ENCODE measurements at places on chromosomes 11 and 22.
A peak's percentile ranks its signal among the peaks of the same experiment; 100 is the strongest.

GRCh38 chr11:36417154-36417553 is 92.9 kb downstream of the TRAF6 start:
- DNase-seq = no peak

- DNase-seq = no peak
Observed at GRCh38 chr11:95078526-95078925, 11.1 kb upstream of the ENDOD1 start.

DNA sequence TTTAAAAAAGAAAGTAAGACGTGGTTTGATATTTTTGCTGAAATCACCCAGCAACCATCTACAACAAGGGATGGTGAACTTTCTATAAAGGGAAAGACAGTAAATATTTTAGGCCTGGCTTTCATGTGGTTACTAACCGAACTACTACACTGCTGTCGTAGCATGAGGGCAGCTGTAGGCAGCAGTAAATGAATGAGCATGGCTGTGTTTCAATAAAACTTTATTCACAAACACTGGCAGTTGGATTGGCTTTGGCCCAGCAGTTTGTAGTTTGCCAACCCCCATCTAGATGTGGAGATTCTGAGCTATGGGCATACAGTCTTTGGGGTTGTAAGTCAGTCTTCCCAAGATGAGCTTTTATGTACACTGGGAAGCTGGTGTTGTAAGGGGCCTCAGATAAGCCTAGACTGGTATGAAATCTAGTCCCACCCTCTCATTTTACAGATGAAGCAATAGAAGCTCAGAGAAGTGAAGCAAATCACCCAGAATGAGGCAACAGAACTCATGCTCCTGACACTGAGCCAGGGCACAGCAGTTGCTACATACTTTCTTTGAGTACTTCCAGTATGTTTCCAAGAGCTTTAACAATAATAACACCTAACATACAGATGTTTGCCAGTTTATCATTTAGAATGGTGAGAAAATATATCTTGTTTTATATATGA is 204.4 kb downstream of the ADAMTS15 start:
- no peak for DNase-seq

- no peak for DNase-seq
Observed at GRCh38 chr11:120151536-120151935, 13.6 kb upstream of the TRIM29 start.

GRCh38 chr11:45178890-45179671 is 32.6 kb downstream of the PRDM11 start:
- DNase-seq = no peak

- DNase-seq = no peak
Observed at GRCh38 chr11:27204529-27204928, 158.5 kb downstream of the CCDC34 start.

DNA sequence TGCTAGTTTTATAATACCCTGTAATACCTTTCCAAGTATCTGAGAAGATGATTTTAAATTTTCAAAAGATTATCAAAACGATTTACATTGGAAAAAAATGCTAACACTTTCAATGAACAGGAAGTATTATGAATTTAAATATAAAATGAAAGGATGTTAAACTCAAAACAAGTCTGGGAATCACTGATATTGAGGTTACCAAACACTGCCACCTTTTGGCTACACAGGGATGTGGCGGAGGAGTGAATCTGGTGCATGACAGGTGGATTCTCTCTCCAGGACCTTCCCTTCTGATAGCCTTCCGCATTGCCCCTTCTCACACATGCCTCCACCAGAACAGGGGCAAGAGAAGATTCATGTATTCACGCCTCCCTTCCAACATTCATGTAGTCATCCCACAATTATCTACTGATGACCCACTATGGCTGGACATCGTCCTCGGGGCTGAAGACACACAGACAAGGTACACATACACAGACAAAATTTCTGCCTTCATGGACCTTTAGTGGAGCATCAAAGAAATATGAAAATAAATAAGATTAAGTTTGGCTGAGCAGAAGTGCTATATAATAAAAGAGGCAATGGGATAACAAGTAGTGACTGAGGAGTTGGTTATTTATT is 34.7 kb downstream of the ATG16L2 start:
- DNase-seq = no peak

DNA sequence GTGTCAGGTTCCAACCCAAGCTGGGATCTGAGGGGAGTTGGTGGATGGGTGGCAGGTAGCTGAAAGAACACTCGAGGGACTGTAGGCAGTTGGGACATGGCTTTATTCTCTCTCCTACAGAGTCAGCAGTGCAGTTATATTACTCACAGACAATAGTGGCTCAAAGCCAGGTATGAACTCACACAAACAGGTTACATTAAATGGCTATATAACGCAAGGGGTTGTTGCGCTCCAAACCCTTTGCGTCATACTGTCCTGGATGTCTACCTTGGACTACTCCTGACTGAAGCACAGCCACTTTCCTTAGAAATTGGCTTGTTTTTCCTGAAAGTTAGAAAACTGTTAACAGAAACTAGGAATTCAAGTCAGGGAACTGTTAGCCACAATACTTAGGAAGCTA is 66.4 kb upstream of the OR4B1 start:
- DNase-seq = no peak

GRCh38 chr11:111703576-111703975 is 62.6 kb downstream of the PPP2R1B start:
- DNase-seq = no peak

DNA sequence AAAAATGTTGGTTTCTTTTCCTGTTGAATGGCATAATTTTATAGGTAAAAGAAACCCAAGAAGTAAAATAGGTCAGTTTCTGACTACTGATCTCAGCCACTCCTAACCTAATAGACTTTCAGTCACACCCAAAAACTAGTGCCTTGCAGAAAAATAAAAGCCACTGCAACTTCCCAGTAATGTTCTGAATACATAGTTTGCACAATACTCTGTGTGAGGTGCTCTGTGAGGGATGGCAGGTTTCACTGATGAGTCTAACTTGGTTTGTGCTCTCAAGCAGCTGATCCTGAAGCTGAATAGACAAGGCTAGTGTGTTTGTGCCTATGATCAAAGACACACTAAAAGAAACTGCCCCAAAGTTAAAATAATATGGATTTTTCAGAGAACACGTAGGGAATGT is 758.3 kb downstream of the NELL1 start:
- DNase-seq = no peak

GRCh38 chr22:43227239-43227630 is 40.3 kb upstream of the TTLL12 start:
- no peak for DNase-seq

- DNase-seq = no peak
Observed at GRCh38 chr22:45537734-45538181, 35.1 kb downstream of the FBLN1 start.

DNA sequence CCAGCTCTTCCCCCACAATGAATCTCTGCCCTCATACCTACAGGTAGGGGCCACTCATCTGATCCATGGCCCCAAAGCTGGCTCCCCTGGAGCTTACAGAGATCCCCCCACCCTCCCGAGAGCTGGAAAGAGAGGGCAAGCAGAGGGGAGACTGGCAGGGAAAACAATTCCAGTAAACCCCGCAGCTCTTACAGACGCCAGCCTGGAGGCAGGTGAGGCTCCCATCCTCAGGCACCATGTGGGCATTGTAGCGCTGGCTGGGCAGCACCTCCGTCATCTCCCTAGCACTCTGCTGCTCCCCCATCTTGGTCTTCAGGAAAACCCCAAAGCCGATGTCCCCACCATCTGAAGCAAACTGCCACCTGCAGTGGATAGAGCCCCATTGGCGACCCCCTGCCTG is 14.1 kb downstream of the SEC14L4 start:
- no peak for DNase-seq

DNA sequence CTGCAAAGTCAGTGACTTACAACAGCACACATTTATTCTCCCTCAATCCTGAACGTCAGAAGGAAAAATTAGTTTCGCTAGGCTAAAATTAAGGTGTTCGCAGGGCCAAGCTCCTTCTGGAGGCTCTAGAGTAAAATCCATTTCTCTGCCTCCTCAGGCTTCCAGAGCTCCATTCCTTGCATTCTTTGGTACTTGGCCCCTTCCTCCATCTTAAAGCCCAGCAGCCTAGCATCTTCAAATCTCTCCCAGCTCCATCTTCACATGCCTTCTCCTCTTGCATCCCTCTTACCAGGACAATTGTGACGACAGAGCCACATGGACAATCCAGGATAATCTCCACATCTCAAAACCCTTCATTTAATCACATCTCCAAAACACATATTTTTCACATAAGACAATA is 165.0 kb downstream of the GRIA4 start:
- DNase-seq = no peak

- DNase-seq = no peak
Observed at GRCh38 chr11:66789097-66789890, 53.9 kb upstream of the RCE1 start.

DNA sequence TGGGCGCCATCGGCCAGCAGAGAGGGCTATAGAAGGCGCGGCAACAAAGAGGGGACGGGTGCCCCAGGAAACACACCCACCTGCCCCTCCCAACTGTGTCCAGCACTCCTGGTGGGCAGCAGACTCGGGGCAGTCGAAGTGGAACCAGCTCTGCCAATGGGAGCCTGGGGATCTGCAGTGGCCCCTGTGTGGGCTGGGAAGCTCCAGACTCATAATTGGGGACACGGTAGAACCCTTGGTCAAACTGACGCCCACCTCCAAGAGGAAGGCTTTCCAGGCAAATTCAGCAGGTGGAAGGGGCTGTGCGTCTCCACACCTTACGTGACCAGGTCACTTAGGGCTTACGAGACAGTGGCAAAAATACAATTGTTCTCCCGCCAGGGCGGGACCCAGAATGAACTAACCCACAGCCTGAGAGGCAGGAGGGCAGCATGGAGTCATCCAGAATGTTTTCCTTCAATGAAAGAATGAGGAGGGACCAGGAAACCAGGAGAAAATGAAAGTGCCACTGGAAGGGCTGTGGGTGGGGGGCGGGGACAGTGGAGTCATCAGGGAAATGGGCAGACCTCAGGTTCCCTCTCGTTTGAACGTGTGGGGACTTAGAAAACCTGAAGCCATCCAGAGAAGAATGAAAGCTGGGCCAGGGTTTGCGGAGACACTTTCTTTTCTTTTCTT is 53.2 kb upstream of the SHANK2 start:
- no peak for DNase-seq

DNA sequence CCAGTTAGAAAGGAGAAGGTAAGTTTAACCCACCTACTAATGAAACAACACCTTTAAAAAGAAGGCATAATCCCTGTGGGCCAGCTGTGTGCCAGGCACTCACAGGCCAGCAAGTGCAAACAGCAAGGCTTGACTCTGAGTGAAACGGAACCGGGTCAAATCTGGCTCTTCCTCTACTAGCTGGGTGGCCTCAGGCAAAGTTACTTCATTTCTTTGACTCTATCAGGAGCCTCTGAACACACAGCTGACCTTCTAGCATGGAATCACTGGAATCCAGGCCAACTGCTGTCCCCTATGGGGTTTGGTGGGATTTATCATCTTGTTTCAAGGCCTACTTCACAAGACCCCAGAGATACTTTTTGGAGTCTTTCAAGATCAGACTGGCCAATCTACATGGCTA is 3.3 kb downstream of the RAB38 start:
- DNase-seq = no peak

DNA sequence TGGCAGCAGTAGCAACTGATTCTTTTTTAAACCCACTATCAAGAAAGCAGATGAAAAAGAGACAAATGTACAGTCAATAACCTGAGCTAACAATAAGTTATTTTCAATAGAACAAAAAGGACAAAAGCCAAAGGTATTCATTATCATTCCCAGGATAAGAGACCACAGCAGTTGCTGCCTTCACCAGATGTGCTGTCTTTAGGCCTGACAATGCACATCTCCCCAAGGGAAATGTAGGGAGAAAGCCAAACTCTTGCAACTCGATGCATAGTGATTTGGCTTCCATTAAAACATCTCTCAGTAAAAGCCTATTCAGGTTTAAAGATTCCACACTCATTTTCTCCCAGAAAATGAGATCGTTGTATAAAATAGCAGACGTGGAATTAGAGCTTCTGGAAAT is 210.7 kb downstream of the METTL15 start:
- DNase-seq = no peak

GRCh38 chr11:44189986-44190882 is 94.8 kb downstream of the EXT2 start:
- no peak for DNase-seq

DNA sequence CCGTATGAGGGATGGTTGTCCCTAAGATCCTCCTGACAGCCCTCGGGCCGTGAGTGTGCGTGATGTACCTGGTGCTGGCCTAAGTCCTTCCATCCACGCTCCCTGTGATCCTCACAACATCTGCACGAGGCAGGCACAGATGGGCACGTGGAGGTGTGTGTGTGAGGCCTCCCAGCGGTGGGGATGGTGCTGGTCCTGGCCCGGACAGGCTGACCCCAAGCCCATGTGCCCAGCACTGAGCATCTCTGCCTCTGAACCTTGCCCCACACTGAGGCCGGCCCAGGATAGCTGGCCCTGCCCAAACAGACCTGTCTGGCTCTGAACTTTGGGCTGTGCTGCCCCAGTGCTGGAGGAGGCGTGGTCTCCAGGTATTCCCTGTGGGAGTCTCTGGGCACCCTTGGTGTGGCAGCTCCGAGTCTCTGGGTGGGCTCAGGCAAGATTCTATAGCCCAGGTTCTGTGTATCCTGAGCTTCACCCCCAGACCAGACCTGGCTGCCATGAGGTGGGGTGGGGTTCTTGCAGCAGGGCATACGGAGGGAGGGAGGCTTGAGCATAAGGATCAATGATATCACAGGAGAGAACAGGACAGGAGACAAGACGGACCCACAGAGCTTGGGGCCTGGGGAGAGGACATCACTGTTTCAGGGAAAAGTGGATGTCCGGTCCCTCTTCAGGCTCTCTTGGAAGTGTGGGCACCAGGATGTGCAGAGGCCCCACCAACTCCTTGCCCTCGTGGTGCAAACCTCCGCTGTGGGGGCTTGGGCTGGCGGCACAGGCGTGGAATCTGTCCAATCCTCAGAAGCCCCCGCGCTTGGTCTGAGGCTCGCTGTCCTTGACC is 881.8 kb downstream of the BRD1 start:
- no peak for DNase-seq

DNA sequence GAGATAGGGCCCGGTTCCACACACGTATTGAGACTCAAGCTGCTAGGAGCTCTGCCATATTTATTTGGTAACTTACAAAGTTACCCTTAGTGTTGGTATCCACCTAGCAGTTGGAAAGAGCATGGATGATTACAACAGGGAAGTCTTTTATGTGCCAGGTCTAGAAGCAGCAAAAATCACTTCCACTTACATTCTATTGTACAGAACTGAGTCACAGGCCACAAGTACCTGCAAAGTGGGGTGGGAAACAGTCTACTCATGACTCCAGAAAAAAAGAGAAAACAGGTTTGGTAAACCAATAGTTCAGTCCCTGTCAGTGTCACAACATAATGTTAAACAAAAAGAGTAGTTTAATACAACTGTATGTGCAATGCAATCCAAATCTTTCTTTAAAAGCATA is 279.6 kb upstream of the PITPNB start:
- DNase-seq = no peak

GRCh38 chr11:12110714-12111548 is 541 bp downstream of the MICAL2 start:
- peak; percentile 18 for DNase-seq
